T-helper 2 cell treated with Interferon-gamma antibody and Interleukin-4, amounts not matched to agents 5 μg/mL and 100 μg/mL, for 36 hours (primary cell): ENCODE measurements at places on chromosomes 5 and 9.

DNA sequence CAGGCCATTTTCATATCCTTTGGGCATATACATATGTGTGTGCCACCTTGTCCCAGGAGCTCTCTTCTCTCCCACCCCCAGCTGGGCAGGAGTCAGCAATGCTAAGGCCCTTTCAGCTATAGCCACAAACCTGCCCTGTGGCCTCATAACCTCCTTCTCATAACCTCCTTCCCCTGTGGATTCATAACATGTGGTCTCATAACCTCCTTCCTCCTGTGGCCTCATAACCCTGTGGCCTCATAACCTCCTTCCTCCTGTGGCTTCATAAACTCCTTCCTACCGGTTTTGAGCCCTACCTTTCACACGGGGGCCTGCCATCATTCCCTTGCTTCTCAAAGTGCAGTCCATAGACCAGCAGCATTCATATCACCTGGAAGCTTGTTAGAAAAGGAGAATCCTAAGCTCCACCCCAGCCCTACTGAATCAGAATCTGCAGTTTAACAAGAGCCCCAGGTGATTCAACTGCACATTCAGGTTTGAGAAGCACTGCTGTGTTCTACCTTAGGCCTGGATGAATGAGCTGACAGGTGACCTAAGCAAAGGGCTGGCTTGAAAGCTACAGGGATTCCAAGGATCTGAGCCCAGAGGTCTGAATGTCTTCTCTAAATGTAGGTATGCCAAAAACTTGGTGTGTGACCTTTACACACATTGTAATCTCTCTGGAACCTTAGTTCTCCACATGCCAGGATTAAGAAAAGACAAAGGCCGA lies 41.9 kb upstream of the PLPP6 start:
- no peak for DNase-seq

GRCh38 chr5:139872851-139873794 lies 77.5 kb downstream of the PSD2 start:
- no peak for DNase-seq

GRCh38 chr5:132466433-132467286 lies 23.9 kb downstream of the IRF1 start:
- peak; percentile 76 for DNase-seq

GRCh38 chr9:110447476-110447875 lies 109.8 kb upstream of the TXNDC8 start:
- no peak for DNase-seq

DNA sequence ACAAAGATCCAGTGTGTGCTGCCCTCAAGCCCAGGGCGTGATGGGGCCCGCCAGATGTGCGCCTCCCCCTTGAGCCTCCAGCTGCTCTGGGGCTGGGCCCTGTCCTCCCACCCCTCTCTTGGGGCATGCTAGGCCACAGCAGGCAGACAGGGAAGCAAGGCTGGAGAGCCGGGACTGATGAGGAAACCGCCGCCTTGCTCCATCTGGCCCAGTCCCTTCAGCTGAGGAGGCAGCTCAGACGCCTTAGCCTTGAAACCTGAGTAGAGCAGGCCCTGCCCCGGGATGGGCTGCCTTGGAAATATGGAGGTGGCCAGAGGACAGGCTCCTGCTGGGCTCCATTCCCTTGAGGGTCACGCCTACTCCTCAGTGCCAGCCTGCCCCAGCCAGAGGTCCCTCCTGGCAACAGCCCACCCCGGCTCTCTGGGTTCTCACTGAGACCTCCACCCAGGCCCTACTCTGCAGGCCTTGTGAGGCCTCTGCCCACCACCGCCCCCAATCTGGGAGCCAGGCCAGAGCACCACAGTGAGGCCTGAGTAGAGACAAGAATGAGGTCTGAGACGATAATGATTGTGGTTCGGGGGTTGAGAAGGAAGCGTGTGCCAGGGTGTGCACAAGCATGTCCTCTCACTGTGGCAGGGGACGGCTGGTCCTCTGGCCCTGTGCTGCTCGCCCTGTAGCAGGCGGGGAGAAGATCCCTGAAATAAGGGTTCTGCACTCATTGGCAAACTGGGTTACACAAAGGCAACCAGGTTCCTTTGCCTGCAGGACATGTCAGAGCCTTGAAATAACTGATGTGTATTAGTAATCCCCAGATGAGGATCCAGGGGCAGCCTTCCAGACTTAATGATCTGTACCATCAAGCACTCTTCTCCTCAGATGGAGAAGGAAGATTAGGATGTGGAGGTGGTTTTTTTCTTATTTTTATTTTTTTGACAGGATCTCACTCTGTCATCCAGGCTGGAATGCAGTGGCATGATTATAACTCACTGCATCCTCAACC lies 30.9 kb downstream of the CXXC5 start:
- no peak for DNase-seq

DNA sequence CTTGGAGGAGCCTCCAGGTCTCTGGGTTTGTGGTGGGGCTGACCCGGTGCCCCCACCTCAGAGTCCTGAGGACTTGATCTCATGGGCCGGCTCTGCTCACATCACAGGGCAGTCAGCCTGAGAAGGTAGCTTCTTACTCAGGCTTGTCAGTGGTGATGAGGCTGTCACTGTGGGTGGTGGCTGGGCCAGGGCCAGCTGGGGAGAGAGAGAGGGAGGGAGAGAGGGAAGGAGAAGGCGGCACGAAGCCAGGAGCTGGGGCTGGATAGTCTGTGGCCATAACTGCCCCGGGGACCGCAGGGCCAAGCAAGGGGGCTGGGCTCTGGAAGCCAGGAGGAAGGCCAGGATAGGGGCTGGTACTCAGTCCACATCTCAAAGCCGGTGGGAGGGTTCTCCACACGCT lies 6.5 kb downstream of the NTNG2 start:
- DNase-seq = no peak

DNA sequence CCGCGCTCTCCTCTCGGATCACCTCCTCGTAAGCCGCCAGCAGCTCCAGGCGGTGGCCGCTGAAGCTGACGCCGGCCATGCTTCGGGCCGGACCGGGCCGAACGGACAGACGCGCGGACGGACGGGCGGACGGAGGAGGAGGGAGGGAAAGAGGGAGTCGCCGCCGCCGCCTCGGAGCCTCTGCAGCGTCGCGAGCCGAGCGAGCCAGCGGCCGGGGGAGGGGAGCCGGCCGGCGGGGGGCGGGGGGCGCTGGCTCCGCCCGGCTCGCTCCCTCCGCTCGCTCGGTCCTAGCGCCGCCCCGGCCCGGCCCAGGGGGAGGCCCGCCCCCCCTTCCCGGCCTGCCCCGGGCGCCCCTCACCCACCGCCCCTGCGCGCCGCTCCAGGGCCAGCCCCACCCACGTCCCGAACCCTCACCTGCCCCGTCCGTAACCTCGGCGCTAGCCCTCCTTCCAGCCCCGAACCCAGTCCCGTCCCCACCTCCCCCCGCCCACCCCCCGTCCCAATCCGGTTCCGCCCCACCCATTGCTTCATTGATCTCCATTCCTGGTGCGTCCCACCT lies at the start of gene DBN1:
TSS of gene DBN1 (minus strand) at position 192 of the 559 bp plus-strand sequence. CDS start at position 79, 113 bp downstream.
- no peak for DNase-seq

- DNase-seq = no peak
These were observed 1013.6 kb downstream of the CDH9 start for GRCh38 chr5:26024774-26025173.

DNA sequence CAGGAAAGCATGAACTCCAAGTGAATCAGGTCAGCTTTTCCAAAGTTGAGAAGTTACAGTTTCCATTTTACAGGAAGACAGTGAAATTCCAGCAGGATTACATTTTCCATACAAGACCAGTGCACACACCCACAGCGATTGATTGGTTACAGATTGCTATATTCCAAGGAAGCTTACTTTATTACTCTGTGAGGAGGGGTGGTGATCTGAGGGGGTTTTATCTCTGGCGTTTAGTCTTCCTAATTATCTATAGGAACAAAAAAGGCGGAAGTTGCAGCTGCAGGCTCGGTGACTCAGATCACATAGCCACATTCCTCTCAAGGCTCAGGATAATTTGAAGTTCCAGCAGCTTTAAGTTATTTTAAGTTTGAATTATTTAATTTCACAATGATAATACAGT lies 450.4 kb upstream of the NMUR2 start:
- no peak for DNase-seq

DNA sequence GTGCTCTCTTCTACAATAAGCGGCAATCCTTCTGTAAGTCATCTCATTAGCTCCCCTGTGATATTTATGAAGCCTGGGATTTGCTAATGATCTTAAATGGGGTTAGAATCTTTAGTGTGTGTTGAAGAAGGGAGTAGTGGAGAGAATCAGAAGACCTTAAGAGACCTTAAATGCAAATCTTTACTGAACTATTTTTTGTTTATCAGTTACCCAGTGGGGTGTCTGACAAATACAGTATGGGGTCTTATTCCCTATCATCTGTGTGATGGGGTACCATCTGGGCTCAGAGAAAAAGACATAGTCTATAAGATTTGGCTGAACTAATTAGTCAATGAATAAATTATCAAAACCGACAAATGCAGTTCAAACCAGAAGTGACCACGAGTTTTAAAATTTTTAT lies 378.4 kb upstream of the SGCD start:
- no peak for DNase-seq

GRCh38 chr9:69600314-69601047 lies 71.7 kb downstream of the APBA1 start:
- DNase-seq = no peak
